ENCODE measurements at places on chromosomes 11 and 22.

- DNase-seq = no peak
Measured at GRCh38 chr22:19823191-19823901, 31.3 kb downstream of the GNB1L start.

DNA sequence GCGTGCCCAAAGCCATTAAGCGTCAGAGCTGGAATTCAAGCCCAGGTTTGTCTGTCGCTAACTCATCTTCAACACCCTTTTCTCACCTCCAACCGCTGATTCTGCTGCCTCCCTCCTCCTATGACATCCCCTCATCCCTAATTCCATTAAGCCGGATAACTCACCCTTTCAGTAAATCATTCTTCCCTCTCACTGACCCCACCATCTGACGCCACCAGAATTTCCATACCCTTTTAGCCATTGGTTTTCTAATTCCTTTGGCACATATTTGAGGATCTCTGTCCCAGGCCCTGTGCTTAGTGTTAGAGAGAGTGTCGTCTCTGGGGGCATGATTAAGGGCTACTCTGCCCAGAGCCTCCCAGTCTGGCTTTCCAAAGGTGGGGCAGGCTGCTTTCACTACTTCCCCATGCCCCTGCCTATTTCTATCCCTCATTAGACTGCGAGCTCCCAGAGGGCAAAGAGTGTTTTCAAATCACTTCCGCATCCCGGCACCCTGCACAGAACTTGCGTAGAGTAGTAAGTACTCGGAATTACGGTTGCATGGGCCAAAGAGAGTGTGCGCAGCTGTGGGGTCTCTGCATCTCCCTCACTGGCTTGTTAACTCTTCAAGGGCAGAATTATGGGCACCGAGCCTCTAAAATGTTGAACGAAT is 3.9 kb downstream of the KLHL35 start:
- no peak for DNase-seq

DNA sequence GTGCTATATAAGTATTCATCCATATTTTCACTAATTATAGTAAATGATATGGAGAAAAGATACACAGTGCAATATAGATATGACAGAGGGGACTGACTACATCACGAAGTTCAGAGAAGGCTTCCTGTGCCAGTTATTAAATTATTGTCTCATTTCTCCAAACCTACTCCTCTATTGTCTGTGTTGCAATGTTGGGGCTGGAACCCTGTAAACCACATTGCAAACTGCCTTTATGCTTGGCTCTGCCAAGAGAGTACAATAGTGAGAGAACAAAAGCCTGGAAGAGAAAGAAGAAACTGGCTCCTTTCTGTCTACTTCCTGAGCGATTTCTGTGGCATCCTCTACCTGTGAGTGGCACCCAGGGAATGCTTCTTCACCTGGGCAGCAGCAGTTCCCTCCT is 46.4 kb downstream of the ME3 start:
- no peak for DNase-seq

GRCh38 chr11:33976495-33977199 is 74.9 kb upstream of the CAPRIN1 start:
- DNase-seq = no peak

DNA sequence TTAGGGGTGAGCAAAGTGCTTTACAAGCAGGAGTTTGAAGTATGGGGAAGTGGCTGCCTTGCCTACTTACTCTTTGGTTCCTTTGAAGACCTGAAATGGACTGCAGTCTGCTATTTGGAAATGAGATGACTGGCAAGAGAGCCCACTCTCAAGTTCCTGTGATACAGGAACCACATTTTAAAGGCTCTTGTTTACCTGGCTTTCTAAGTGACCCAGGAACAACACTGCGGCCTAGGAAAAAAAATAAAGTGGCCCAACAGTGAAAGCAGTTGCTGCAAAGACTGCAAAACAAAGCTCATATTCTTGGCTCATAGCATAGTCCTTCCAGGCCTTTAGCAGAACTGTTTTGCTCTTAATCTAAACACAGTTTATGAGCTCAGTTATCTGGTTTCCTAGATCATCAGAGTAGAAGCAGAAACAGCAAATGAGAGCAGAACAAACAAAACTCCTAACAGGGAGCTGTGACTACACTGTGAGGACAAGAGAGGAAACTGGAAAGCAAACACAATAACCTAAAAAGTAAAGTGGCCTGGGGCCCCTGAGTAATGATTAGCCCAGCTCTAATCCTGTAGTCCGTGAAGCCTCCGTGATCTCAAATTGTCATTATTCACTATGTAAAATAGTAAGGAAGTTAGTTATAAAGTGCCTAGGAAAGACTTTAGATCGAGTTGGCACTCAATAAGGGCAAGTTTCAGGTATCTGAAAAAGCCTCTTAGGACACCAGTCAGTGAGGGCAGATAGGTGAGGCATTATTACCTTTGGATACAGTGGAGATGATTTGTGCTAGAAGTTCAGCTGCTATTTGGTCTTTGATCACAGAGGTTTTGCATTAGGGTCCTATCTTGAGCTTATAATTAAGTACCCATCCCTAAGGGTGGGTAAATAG is 11.5 kb downstream of the CCDC117 start:
- DNase-seq = peak; percentile 15

DNA sequence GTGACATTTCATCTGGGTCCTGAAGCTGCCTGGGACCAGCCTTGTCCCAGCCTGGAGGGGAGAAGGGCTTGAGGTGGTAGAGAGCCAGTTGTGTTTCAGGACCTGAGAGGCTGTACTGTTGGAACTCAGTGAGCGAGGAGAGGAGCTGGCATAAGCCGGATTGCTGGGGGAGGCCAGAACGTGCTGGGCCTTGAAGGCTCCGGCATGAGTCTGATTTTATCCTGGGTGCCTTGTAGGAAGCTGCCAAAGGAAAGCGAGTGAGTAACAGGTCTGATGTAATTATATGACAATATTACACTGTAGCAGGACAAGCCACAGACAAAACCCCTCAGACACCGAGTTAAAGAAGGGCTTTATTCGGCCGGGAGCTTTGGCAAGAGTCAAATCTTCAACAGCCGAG is 17.2 kb downstream of the AP2A2 start:
- no peak for DNase-seq

DNA sequence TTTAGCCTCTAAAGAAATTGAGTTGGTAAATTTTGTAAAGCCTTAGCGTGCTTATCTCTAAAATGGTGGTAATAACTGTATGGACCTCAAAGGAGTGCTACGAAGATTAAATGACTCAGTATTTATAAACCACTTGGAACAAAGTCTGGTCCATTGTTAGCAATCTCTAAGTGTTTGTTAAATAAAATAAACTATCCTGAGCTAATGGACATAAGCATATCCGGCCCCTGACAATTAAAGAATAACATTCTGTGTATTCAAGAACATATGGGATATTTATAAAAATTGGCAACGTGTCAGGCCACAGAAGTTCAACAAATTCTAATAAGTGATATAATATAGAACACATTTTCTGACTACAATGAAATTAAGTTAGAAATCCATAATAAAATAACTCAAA is 71.0 kb downstream of the MYEOV start:
- DNase-seq = no peak

GRCh38 chr22:22818861-22819855 is 68.5 kb upstream of the IGLL5 start:
- DNase-seq = no peak

DNA sequence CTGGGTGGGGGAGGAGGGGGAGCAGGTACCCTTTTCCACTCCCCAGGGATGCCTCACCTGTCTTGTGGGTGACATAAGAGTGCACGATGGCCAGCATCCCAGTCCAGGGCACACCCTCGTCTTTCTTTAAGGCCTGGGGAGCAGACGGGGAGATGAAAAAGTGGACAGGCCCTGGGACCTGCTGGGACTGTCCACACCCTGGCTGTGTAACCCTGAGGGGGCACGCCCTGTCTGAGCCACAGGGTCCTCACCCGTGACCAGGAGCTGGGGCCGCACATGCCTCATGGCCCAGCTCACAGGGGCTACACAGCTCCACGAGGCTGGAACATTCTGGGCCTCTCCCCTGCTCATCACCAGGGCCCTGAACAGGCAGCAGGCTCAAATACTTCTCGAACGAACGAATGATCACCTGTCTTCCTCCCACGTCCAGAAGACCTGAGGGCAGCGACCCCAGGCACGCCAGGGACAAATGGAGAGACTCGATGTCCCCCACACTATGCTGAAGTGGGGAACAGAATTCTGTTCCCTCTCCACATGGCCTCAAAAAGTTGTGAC is 123.9 kb downstream of the PHF21B start:
- no peak for DNase-seq

DNA sequence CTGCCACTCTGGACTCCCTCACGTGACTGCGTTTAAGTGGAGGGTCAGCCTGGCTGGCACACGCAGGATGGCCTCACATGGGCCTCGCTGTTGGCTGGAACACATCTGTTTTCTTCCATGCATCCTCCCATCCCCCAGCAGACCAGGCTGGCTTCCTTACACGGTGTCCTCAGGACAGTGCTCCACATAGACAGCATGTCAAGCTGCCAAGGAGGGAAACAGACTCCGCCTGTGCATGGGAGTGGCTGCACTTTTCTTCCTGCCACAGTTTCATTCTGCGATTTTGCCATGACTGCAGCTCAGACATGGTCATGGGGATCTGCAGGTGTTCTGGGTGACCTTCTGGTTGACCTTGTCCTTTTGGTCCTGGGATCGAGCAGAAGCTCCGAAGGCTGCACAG is 344.2 kb downstream of the SHANK2 start:
- DNase-seq = no peak

DNA sequence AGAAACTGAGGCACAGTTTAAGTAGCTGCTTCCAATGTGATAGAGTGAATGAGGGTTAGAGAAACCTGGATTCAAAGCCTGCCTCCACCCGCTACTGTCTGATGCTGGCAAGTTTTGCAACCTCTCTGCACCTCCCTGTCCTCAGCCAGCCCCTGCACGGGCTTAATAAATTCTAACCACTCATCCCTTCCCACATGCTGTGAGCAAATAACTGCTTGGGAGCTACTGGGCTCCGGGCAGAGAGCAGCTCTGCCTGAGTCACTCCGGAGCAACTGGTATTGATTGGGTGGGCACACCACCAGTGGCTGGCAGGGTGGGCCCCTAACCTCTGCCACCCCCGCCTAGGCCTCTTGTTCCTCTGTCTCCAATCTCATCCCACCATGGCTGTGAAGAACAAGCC is 104.3 kb upstream of the SYT13 start:
- no peak for DNase-seq

DNA sequence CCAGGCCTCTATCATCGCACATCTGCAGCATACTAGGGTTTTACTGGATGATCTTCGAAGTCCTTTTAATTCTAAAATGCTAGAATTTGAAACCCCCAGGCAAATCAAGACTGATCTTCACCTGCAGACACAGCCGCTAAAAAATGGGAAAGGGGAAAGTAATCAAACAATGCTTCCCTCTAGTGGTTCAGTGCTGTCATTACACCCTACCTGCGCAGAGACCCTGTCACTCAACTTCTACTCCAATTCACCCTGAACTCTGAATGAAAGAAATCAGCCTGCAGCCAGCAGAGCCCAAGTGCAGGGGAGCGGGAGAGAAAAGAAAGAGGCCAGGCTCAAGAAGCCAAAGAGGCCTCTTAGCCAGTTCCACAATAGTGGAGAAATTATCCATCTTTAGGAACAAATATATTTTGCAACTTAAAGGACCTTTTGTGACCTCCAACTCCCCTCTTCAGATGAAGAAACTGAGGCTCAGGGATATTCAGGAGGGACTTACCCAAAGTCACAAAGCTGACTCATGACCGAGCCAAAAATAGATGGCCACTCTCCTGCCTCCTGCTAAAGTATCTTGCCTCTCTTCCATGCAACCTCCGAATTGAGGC is 33.0 kb downstream of the SERGEF start:
- no peak for DNase-seq

DNA sequence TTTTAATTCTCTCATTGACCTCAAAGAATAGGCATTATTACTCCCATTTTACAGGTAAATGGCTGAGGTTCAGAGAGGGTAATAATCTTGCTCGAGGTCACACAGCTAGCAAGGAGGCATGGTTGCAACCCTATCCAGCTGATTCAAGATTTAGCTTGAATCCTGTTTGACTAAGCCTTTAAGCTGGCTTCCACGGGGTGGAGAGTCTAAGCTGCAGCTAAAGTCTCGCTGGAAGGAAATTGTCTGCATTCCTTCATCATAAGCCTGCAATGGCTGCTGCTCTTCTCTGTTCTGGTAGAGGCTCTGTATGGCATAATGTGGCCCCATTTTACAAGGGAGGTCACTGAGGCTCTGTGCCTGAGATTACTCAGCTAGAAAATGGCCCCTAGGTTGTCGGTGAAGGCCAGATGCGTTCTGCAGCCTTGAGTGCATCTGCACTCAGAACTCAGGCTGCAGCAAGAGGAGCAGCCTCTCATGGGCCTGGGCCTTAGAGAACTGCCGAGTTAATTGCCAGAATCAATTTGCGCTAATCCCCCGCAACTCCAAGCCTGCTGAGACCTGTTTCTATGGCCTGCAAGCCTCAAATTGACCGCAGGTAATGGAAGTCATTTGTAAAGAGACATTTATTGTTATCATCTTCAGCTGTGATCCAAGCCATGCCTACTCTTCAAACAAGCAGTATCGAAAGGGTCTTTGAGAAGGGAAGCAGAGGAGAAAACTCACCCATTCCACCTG is 44.1 kb upstream of the SEZ6L start:
- DNase-seq = no peak

DNA sequence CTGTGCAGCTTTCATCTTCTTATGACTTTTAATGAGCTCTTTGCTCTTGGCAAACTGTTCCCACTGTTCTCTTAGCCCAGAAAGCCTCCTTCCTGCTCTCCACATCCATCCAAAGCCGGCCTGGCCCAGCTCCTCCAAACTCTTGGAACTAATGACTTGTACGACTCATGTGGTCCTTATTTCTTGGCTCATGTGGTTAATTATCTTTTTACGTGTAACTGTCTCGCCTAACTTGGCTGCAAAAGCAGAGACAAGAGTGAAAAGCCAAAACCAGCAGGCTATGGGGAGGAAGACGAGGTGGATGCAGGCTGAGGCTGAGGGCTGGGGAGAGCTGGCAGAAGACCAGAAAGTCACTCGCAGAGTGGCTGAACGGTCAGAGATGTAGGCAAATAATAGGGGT is 5.5 kb downstream of the CSNK2A3 start:
- DNase-seq = no peak

DNA sequence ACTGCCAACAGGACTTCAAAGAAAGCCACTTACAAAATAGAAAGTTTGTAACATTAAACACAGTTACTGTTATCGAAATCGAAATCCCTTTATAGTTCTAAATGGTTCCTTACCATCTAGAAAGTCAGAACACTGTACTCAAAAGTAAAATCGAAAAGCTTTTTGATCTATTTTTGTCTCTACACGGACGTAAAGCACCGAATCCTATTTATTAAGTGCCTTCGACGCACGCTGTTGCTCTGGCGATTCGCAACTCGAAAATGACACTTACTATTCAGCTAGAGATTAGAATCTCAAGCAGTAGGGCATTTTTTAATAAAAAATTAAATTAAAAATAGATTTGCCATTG is 78.3 kb downstream of the LARGE1 start:
- no peak for DNase-seq

GRCh38 chr11:92154110-92154509 is 70.5 kb upstream of the FAT3 start:
- DNase-seq = no peak
